ENCODE measurements at places on chromosomes 7 and 10.

- DNase-seq: no peak
Measured at GRCh38 chr7:42274053-42274452, 37.0 kb upstream of the GLI3 start.

- peak; percentile 35 for DNase-seq
Measured at GRCh38 chr10:99870123-99870730, 87.8 kb downstream of the ABCC2 start.

GRCh38 chr10:45000752-45001380 lies at the start of gene ZNF22:
Gene ZNF22 (plus strand): TSS chr10:45000923. CDS start chr10:45003369, 2,446 bp downstream.
- peak; percentile 78 for DNase-seq

DNA sequence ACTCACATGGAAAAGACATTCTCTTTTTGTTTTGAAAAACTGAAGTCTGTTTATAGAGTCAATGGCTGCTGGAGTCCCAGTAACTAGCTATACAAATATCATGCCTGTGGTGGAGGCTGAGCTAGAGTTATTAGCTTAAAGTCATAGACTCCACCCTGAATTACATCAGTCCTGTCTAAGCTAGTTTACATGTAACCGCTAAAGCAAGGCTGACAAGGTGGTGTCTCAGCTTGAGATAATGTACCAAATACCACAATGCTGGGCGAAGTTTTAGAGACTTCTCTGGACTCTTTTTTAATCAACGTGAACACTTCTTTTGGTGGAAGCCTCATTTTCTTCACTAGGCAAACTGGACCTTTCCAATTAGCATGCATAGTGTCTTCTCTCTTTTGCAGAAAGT lies 219.4 kb downstream of the ANK3 start:
- no peak for DNase-seq

DNA sequence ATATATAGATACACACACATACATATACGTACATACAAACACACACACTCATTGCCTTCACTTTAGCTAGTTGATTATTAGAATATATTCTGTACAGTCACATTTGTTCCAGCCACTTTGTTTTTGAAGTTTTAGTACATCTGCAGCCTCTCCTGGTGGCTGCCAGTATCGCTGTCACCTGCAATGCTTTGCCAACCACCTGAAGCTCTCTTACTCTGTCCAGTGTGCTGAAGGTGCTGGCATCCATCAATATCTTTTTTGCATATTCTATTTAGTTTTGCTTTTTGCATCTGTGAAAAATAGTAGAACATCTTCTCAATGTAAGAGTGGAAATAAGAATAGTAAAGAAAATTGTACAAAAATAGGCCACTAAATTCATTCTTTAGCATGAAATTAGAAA lies 388.6 kb downstream of the EXOC4 start:
- no peak for DNase-seq

- no peak for DNase-seq
Measured at GRCh38 chr10:84890706-84891105, 562.3 kb downstream of the CCSER2 start.

GRCh38 chr10:128130051-128130450 lies 3.8 kb upstream of the MKI67 start:
- DNase-seq: no peak

DNA sequence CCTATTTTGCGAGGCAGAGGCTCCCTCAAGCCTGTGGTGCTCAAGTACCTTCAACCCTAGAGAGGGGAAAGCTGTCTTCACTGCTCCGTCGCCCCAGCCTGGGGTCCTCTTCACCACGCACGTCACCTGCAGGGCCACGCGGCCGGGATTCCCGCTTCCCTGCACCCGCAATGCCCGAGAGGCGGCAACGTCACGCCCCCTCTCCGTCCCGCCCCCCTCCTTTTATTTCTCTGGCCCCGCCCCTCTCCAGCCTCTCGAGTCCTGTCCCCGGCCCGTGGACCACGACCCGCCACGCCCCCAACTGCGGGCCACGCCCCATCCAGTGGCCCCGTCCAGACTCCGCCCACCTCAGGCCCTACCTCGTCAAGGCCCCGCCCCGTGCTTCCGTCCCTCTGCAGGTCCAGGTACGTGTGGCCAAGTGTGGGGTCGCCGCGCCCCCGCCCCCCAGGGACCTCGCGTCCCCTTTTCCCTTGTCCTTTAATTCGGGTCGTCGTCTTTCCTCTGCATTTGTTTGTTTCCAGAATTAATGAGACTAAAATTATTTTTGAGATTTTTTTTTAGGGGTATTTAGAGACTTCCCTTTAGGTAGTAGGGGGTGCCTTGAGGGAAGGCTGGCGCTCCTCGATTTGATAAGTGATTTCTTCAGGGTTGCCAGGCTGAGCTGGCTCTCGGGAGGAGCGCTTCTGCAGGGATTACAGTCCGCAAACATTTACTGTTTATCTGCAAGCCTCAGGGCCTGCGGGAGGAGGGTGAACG lies 69.8 kb upstream of the BAIAP2L1 start:
- DNase-seq: peak; percentile 27

GRCh38 chr10:28774051-28774995 lies 97.0 kb downstream of the BAMBI start:
- no peak for DNase-seq
